ENCODE measurements at places on chromosomes 7 and 10.
A peak's percentile ranks its signal among the peaks of the same experiment; 100 is the strongest.

DNA sequence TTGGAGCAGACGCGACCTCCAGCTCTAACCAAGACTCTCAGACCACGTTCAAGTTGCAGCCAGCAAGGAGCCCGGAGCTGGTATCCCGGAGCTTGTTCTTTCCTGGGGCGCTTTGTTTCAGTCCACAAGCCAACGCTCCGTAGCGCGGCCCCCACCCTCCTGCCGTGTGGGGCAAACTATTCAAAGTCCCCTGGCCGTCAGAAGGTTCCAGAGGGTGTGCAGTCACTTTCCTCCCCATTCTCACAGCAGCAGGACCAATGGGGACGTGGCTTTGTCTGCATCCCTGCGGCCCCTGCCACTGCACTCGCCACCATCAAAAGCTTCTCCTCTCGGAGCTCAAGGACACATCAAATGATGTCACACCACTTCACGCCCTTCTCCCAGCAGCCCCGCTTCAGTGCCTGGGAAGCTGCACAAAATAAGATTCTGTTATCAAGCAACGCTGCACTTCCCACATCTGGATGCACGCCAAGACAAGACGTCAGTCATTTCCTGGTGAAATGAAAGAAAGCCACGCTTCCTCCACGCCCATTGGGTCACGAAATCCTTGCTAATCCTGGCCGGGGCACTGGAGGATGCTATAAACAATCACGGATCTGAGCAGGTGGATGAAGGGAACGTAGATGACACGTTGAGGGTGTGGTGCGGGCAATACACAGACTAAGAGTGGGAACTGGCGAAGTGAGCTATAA lies 348.2 kb downstream of the PTPRN2 start:
- peak; percentile 80 for DNase-seq

DNA sequence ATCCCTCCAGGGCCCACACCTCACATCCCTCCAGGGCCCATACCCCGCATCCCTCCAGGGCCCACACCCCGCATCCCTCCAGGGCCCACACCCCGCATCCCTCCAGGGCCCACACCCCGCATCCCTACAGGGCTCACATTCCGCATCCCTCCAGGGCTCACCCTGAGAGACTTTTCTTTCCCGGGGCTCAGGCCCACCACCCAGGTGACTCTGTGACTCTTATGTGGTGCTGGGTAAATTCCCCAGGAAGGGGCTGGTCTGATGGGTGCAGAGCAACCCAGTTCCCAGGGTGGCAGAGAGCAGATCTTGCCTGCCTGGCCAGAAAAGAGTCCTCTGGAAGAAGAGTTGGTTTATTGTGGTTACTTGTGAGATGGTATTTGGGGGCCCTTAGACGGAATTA lies 290.7 kb downstream of the TCERG1L start:
- no peak for DNase-seq

DNA sequence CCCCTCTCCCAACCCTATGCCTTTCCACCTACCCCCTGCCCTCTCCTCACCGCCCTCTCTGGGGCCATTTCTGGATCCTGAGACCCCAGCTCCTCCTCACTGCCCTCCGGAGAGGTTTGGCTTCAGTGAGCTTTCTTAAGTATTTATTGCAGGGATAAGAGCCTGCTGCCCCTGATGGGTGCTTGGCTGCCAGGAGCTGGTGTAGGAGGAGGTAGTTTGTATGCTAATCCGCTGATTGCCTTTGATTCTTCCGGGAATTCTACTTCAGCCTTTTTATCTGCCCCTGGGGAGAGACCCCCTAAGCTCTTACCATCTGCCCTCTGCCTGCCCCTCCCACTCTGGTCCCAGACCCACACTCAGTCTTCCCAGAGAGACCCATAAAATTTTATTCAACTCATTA lies 263.5 kb upstream of the PODXL start:
- DNase-seq: no peak

DNA sequence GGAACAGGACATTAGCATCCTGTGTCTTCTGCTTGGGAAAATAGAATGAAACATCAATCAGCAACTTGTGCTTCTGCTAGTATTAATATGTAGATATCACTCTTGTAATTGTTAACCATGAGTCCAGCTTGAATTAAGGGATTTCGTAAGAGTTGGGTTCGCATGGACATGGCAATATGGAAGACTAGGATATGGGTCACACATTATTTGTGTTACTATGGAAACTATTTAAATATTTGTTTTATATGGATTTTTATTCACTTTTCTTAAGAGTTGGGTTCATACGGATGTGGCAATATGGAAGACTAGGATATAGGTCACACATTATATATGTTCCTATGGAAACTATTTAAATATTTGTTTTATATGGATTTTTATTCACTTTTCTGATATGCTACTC lies 24.5 kb downstream of the TNPO3 start:
- no peak for DNase-seq

DNA sequence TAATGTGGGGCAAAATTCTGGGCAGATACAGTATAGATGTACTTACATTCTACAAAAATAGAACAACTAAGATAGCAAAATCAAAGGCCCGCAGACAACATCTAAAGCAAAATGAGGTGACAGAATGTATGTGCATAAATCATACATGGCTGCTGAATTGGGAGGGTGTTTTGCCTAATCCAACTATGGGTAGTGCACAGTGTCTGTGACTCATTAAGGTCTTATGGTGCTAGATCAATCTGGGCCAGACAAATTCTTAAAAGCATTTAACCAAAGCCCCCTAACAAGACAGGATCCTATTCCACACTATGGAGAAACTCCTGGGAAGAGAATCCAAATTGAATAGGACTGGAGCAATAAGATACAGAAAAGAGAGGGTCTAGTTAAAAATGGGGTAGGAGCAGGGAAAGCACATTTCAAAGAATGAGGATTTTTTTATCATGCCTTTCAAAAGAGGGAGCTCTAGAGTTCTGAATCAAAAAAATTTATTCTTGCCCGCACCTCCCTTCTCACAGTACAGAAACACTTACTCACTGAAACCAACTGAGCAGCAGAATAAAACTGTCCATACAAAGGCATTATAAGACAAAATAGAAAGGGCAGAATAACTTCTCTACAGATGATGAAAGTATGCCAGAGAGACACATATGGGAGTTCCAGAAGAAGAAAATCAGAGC lies 181.3 kb downstream of the RNLS start:
- no peak for DNase-seq

GRCh38 chr10:88922041-88922440 lies 30.5 kb downstream of the ACTA2 start:
- no peak for DNase-seq

Measured in PC-3 (cell line).